Suppressor macrophage treated with lipopolysaccharide for 4 hours (primary cell): ENCODE measurements at places on chromosomes 7 and 10.
A peak's percentile ranks its signal among the peaks of the same experiment; 100 is the strongest.

GRCh38 chr10:86728056-86728455 lies 28.4 kb upstream of the BMPR1A start:
- DNase-seq, result no peak

DNA sequence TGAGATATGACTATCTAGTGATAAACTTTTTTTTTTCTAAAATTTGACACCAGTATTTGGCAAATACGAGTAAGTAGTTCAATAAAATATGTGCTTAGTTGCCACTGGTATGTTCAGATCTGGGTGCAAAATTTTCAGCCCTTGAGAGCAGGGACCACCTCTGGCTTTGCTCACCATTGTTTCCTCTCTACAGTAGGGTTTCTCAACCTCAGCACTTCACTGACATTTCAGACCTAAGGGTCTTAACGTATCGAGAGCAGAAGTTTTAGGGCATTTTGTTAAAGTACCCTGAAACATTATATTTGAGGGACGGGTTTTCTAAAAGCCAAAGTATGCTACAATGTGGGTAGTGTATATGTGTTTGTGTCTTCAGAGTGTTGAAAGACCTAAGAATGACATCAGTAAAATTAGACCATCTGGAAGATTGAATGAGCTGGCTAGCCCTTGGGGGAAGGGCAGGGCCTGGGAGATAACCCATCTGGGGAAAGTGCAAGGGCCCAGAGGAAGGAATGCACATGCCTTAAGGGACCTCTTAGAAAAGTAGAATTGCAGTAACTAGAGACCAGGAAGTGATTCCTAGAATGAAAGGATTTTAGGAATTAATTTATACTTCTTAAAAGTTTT lies 11.8 kb downstream of the BZW2 start:
- DNase-seq, result peak; percentile 66

- peak; percentile 34 for DNase-seq
These were observed 355.2 kb downstream of the TNS3 start for GRCh38 chr7:47226696-47227095.

DNA sequence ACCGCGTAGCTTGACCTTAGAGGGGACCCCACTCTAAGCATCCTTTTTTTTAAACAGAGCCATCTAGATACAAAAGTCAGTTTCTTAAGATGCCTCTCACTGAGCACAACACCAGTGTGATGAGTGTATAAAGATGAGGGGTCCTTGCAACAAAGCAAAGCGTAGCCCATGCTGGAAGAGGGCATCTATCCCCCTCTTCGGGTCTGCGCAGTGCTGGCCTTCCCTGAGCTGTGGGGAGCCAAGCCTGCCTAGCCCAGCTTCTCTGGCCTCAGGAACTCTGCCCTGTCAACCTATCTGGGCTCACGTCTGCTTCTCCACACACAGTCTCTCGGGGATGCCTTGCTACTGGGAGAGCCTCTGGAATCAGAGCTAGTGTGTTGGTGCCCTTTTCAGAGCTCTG lies 114.0 kb downstream of the NT5C2 start:
- no peak for DNase-seq

DNA sequence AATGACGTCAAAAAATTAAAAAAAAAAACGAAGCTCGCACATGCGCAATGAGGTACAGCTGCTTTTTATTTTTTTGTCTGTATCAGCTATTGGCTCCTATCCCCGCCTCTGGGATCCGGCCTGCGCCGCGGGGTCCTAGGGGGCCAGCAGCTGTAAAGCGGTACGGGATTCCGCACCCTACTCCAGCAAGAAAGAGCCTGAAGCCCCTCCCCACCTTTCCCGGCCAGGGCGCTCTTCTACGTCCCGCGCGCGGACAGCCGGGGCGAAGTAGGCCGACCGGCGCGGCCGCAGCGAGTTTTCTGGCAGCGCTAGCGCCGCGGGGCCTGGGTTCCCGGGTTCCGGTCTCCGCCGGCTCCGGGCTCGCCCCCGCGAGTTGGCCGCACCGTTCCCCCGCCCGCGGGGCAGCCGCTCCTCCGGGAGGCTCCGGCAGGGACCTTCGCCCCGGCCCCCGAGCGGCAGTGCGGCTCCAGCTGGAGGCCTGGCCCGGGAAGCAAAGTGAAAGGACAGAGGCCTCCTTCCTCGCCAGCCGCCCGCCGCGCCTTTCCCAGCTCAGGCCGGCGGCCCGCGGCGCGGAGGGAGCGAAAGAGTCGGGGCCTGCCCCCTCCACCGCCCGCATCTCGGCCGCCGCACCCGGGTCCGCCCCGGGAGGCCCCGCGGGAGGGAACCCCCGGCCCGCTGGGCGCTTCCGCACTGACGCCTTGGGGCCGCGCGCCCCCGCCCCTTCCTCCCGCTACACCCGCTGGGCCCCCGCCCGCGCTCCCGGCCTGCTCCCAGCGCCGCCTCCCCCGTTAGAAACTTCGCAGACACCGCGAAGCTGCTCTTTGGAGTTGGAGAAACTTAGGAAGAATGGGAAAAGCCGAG lies 4.7 kb upstream of the SPAG6 start:
- peak; percentile 81 for DNase-seq

DNA sequence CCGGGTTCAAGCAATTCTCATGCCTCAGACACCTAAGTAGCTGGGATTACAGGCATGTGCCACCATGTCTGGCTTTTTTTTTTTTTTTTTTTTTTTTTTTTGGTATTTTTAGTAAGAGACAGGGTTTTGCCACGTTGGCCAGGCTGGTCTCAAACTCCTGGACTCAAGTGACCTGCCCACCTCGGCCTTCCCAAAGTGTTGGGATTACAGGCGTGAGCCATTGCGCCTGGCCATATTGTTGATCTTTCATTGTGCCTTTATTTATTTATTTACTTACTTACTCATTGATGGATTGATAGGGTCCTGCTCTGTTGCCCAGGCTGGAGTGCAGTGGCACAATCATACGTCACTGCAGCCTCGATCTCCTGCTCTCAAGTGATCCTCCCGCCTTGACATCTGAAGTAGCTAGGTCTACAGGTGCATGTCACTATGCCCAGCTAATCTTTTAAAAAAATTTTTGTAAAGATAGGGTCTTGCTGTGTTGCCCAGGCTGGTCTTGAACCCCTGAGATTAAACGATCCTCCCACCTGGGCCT lies 30.4 kb downstream of the SVIL start:
- DNase-seq, result no peak

GRCh38 chr10:116418389-116418788 lies 9.3 kb upstream of the PNLIPRP3 start:
- peak; percentile 19 for DNase-seq

GRCh38 chr10:25651534-25651933 lies 282.5 kb upstream of the MYO3A start:
- no peak for DNase-seq

- DNase-seq, result no peak
These were observed 41.9 kb downstream of the DPCD start for GRCh38 chr10:101629837-101630632.

DNA sequence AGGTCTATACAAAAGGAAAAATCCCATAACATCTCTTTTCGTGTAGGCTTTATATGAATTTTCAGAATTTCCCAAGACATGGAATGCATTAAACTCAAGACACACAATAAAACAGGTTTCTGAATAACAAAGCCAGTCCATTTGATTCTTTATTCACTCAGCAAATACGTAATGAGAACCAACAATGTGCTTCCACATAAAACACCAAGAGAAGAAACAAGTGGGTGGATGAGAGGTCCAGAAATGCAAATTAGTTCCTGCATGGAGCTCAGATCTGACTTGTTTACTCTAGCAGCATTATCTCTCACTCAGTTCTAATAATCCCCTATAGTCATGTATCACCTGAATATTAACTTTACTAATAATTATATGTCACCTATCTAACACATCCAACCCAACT lies 249.5 kb downstream of the LRRTM3 start:
- DNase-seq, result no peak

GRCh38 chr7:119929891-119930290 lies 343.1 kb upstream of the KCND2 start:
- no peak for DNase-seq

GRCh38 chr10:23614483-23614882 lies 175.6 kb downstream of the OTUD1 start:
- no peak for DNase-seq

GRCh38 chr10:58027426-58027825 lies 240.3 kb downstream of the IPMK start:
- no peak for DNase-seq

GRCh38 chr10:71504168-71504567 lies 107.4 kb downstream of the CDH23 start:
- DNase-seq, result peak; percentile 27

- no peak for DNase-seq
These were observed 61.1 kb downstream of the SLC29A4 start for GRCh38 chr7:5343884-5344283.

DNA sequence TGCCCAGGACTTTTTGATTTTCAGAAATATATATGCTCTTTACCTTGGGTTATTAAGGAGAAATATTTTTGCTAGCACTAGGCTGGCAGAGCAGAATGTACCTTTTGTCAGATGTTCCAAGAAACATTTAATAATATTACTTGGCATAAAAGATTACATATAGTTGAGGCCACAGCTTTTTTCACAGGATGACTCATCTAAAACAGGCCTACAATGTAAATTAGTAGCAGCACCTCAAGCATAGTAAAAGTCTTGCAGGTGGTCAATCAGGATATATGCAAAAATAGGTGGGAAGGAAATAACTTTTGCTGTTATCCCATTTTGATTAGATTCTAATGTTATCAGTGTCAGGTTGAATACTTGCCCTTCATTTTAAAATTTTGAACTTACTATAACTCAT lies 14.9 kb upstream of the ITGB1 start:
- no peak for DNase-seq

GRCh38 chr10:22379059-22379458 lies 33.8 kb downstream of the SPAG6 start:
- DNase-seq, result no peak

GRCh38 chr10:122707535-122707934 lies 7.9 kb upstream of the C10orf120 start:
- DNase-seq, result no peak

DNA sequence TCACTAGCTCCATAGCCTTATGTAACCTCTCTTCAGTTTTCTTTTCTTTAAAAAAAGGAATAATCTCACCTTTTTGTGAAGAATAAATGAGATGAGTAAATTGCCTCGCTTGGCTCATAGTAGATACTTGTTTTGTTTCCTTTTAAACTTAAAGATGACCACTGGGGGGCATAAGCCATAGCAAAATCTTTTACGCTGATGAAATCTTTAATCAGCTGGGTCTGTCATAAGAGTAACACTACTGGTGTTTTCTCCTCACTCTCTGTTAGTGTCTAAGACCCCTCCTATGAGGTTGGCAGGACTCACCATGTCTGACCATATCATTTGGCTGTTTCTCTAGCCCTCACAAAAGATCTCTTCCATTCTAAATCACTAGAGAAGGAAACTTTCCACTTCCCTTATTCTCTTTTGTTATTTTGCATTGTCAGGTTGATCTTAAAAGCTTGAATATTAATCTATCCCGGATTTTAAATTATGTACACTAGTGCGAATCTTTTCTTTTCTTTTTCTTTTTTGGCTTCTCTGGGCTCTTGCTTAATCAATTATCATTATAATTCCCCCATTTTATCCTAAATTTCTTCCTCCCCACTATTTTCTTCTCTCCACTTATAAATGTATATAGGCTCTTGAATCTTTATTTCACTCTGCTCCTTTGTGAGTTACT lies 12.5 kb downstream of the STAG3 start:
- DNase-seq, result peak; percentile 54

GRCh38 chr7:142481548-142481947 lies 223.7 kb upstream of the PRSS58 start:
- no peak for DNase-seq

DNA sequence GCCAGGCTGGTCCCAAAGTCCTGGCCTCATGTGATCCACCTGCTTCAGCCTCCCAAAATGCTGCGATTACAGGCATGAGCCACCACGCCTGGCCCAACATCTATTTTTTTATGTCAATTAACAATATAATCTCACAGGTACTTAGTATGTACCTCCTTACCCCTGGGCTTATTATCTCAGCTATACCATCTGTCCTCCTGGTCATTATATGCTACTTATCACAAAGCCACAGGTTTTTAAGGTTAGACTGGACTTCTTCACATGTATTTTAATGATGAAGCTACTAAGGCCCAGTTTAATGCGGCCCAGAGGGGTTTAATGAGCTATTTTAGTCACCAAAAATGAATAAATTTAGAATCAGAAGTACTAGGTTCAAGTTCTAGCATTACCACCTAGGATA lies 3.4 kb downstream of the NSUN6 start:
- DNase-seq, result no peak

DNA sequence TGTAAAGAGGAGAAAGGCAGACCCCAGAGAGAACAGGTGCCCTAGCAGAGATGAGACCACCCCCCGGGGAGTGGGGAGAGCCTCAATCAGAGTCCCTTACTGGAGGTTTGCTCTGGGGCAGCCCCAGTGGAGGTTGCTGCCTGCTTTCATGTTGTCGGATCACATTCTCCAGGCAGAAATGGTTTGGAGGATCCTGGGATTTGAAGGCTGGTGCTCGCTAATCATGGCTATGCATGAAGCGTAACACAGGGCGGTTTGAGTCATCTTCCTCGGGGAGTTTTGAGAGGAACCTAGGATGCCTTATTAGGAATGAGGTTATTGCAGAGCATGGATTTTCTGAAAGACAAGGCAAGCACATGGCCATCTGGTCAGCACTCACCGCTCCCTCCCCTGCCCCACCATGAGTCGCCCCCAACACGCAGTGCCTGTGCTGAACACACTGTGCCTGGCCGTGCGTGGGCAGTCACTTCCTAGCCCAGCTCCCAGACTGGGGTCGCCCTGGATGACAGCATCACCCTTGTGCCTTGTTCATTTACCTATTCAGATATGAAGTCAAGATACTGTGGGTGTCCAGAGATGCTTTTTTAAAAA lies 319.9 kb downstream of the DPP6 start:
- DNase-seq, result no peak

GRCh38 chr7:93231259-93231658 lies 907 bp upstream of the VPS50 start:
- DNase-seq, result peak; percentile 53

- no peak for DNase-seq
These were observed 125.6 kb downstream of the NT5C2 start for GRCh38 chr10:103067484-103067883.

DNA sequence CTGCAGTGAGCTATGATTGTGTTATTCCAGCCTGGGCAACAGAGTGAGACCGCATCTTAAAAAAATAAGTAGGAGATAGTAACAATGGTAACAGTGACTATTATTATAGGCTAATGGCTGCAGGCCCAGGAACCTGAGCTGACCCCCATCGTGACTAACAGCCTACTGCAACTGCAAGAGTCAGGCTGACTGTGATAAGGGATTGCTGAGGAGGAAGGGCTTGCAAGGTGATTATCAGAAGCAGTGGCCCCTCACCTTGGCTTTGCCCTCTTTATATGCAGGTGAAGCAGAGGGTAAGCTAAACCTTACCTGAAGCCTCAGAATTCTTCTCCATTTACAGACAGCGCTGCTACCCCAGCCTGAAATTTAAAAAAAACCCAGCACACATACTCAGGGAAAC lies 83.9 kb upstream of the SDK1 start:
- no peak for DNase-seq

DNA sequence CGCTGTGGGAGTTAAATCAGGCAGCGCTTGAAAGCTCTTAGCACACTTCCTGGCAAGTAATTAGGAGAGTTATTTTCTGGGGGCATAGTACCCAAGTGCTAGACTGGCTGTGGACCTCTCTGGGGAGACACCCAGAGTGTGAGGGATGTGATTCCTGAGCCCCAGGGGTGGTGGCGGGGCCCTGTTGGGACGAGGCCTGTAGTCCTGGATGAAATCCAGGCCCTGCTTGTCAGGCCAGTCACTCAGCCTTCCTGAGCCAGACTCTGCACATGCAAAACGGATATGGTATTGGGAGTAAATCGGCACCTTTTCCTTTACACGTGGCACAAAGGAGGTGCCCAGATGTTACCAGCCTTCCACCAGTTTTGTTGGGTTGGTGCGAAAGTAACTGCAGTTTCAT lies 31.2 kb downstream of the TRRAP start:
- no peak for DNase-seq
